ENCODE measurements at places on chromosomes 4 and X.

GRCh38 chr4:89072921-89073320 lies 15.9 kb upstream of the FAM13A start:
- DNase-seq: no peak

- DNase-seq: no peak
These were observed 4.6 kb downstream of the ALAS2 start for GRCh38 chrX:55026143-55026542.

DNA sequence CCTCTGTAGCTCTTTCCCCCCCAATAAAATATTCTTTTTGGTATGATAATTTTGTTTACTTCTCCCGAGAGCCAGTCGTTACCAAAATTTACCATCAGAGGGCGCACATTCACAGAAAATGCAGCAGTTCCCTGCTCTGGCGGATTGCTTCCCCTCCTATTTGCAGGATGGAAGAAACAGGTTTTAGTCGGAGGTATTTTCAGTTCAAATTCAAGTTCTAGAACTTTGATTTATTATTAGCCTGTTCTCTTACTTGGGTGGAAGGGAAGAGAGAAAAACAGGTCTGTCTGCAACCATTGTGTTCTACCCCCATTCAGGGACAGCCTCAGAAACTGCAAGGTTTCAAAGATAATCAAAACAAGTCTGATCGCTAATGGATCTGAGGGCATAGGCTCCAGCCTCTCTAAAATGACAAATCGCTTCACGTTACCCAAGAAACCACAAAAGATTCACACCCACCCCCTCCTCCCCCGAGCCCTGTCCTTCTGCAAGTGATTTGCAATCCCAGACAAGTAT lies 263.8 kb upstream of the RPS6KA3 start:
- DNase-seq: peak; percentile 8

DNA sequence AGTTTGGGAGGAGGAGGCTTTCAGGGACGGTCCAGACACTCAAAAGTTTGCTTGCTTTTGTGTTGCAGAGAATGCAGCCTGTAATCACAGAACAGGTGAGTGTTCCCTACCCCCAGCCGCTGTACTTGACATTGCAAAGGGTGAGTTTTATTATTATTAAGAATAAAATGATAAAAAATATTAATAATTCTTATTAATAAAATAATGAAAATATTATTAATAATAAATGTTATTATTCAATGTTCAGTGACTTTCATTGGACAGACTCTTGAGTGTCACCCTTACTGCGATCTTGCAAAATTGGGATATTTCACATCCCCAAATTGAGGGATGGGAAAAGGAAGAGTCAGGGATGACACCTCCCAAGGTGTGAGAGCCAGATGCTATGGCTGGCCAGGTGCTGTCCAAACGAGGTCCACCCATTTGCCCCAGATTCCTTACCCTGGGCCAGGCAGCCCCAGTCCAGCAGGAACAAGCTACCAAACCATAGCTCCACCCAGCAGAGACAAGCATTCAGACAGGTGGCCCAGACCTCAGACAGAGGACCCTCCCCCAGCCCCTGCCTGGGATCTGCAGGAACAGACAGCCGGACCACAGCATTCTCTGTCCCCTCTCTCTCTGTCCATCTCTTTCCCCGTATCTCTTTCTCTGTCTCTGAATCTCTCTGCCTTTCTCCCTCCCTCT lies 22.4 kb downstream of the IL3RA start:
- DNase-seq: no peak

GRCh38 chr4:149161247-149161646 lies 654.4 kb downstream of the IQCM start:
- no peak for DNase-seq

GRCh38 chr4:56531149-56531770 lies 25.7 kb downstream of the ARL9 start:
- no peak for DNase-seq

- no peak for DNase-seq
These were observed at the start of gene ARHGEF6 for GRCh38 chrX:136780763-136781162. Gene ARHGEF6, minus strand, starts transcription at chrX:136780932. Its CDS starts 50 bp downstream, at chrX:136780882.
